Left renal pelvis (tissue), 4 donors: ENCODE measurements at places on chromosomes 11 and 22. TPM values are rescaled to one million over a fixed set of nuclear protein-coding genes. Genes with fewer than 3 reads are reported as not detected.

Gene NLRP14
- 0.73 TPM for polyA plus RNA-seq

Gene TMPRSS13
- polyA plus RNA-seq = 0.79 TPM

Gene PAX6
- polyA plus RNA-seq = not detected

Gene ME3
- 28.0 TPM for polyA plus RNA-seq

Gene PHLDA2
- polyA plus RNA-seq = 0.34 TPM

Gene TEAD1
- 80.0 TPM for polyA plus RNA-seq

Gene KDELR3
- polyA plus RNA-seq = 15.0 TPM

Gene FIBP
- polyA plus RNA-seq = 65.4 TPM

Gene C11orf91
- polyA plus RNA-seq = not detected

Gene UBQLN3
- polyA plus RNA-seq = not detected

Gene OR4A47
- polyA plus RNA-seq = not detected

Gene MS4A7
- polyA plus RNA-seq = 4.9 TPM

Gene BATF2
- 2.5 TPM for polyA plus RNA-seq

Gene C11orf42
- 0.23 TPM for polyA plus RNA-seq

Gene NCAM1
- 89.1 TPM for polyA plus RNA-seq

Gene PDE2A
- polyA plus RNA-seq = 12.0 TPM

Gene SLC17A6
- not detected for polyA plus RNA-seq

Gene NAALADL1
- 13.1 TPM for polyA plus RNA-seq

Gene CABP4
- 0.75 TPM for polyA plus RNA-seq

Gene HBE1
- 10.4 TPM for polyA plus RNA-seq

Gene NCF4
- polyA plus RNA-seq = 2.0 TPM

Gene ANO9
- 12.5 TPM for polyA plus RNA-seq

Gene SPECC1L
- 44.8 TPM for polyA plus RNA-seq

Gene RAB39A
- polyA plus RNA-seq = 0.73 TPM

Gene POTEH
- not detected for polyA plus RNA-seq

Gene IFITM10
- polyA plus RNA-seq = 0.11 TPM

Gene HBD
- polyA plus RNA-seq = 2.9 TPM

Gene CENATAC
- 14.9 TPM for polyA plus RNA-seq

Gene ABTB2
- polyA plus RNA-seq = 13.9 TPM

Gene METTL15
- 13.9 TPM for polyA plus RNA-seq

Gene OR5AL1
- not detected for polyA plus RNA-seq

Gene KRTAP5-9
- 0.25 TPM for polyA plus RNA-seq

Gene ACRV1
- polyA plus RNA-seq = 1.0 TPM

Gene RCOR2
- 11.6 TPM for polyA plus RNA-seq

Gene AGBL2
- polyA plus RNA-seq = 8.6 TPM

Gene COMT
- polyA plus RNA-seq = 95.5 TPM

Gene TYMP
- 4.3 TPM for polyA plus RNA-seq

Gene TRIM49
- polyA plus RNA-seq = not detected
